ENCODE measurements at places on chromosomes 3 and 15. TPM values are rescaled to one million over a fixed set of nuclear protein-coding genes. Genes with fewer than 3 reads are reported as not detected.

The FBXW12 gene
- 0.51 TPM for total RNA-seq

The CA12 gene
- 1.0 TPM for total RNA-seq

The MKRN3 gene
- 0.22 TPM for total RNA-seq

The ARGFX gene
- total RNA-seq, result not detected

The PP2D1 gene
- not detected for total RNA-seq

The C3orf22 gene
- total RNA-seq, result not detected

The MITF gene
- 8.2 TPM for total RNA-seq
